ENCODE measurements at places on chromosomes 7 and 10. TPM values are rescaled to one million over a fixed set of nuclear protein-coding genes. Genes with fewer than 3 reads are reported as not detected.

The SPRN gene
- total RNA-seq, result not detected

The ARL5B gene
- total RNA-seq, result 18.6 TPM

The CPN1 gene
- total RNA-seq, result 5.5 TPM

The OR2A7 gene
- 0.33 TPM for total RNA-seq

The INTS1 gene
- 52.7 TPM for total RNA-seq

The ASB15 gene
- total RNA-seq, result not detected

The CXCL12 gene
- 16.0 TPM for total RNA-seq

The DENND2A gene
- 23.4 TPM for total RNA-seq

The RNF133 gene
- 1.1 TPM for total RNA-seq

The TMEM229A gene
- total RNA-seq, result not detected

The TMEM196 gene
- total RNA-seq, result not detected

The GRID2IP gene
- not detected for total RNA-seq

The TAS2R41 gene
- not detected for total RNA-seq

The SPDYE8 gene
- total RNA-seq, result not detected

The SPDYE5 gene
- not detected for total RNA-seq

The AKR1C2 gene
- total RNA-seq, result under 0.01 TPM

The PNLIP gene
- total RNA-seq, result not detected

The TECTB gene
- total RNA-seq, result not detected

The WNT2 gene
- total RNA-seq, result under 0.01 TPM

The HSPA14 gene
- total RNA-seq, result 13.1 TPM

The COL28A1 gene
- total RNA-seq, result under 0.01 TPM

The TAS2R4 gene
- total RNA-seq, result 1.4 TPM

The CALML5 gene
- not detected for total RNA-seq

The OR6V1 gene
- total RNA-seq, result not detected

The GIMAP5 gene
- total RNA-seq, result not detected

The CALN1 gene
- total RNA-seq, result under 0.01 TPM

The INHBA gene
- total RNA-seq, result 1.1 TPM

The MYL10 gene
- total RNA-seq, result not detected

The NODAL gene
- total RNA-seq, result not detected

The CCL26 gene
- total RNA-seq, result not detected

The NT5C2 gene
- total RNA-seq, result 26.9 TPM

The SFTPA2 gene
- not detected for total RNA-seq

The ZPBP gene
- not detected for total RNA-seq

The NCF1 gene
- total RNA-seq, result not detected

The ARHGAP22 gene
- 1.1 TPM for total RNA-seq

The DOCK4 gene
- total RNA-seq, result 12.7 TPM

The CTBP2 gene
- 110 TPM for total RNA-seq

Data from melanocyte of skin (primary cell).